ENCODE measurements at places on chromosomes 7 and 10.

GRCh38 chr10:132198068-132198370, 11.3 kb downstream of the DPYSL4 start:
- DNase-seq, result no peak

GRCh38 chr7:140358412-140359051, 39.8 kb downstream of the SLC37A3 start:
- no peak for DNase-seq

DNA sequence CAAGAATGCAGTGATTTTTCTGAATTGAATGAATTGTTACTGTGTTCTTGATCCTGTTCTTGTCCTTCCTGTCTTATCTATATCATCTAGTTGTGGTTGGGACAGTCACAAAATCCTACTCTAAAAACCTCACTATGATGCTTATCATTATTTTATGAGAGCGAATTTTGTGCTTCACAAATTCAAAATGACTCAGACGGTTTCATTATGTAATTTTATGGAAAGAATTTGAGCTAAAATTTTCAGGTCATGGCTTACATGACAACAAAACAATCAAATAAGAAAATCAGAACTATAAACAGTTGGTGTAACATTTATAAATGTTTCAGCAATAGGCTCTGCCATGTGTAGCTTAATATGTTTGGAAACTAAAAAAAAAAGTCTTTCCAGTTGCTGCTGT, 6.9 kb downstream of the PRKAR2B start:
- DNase-seq, result no peak

DNA sequence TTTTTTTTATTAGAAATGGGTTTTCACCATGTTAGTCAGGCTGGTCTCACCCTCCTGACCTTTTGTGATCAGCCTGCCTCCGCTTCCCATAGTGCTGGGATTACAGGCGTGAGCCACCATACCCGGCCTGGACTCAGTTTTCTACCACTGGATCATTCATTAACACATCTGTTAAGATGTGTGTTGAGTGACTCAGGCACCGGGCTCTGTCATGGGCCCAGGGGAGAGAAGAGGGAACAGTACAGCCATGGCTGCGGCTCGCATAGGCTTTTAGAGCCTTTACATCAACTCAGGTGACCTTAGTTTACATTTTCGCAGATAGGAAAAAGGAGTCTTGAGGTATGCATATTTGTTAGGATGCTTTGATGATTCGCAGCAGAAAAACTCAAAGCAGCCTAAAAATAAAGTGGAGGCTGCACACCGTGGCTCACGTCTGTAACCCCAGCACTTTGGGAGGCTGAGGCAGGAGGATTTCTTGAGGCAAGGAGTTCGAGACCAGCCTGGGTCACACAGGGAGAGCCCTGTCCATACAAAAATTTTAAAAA, 3.1 kb upstream of the ARPC1B start:
- no peak for DNase-seq

DNA sequence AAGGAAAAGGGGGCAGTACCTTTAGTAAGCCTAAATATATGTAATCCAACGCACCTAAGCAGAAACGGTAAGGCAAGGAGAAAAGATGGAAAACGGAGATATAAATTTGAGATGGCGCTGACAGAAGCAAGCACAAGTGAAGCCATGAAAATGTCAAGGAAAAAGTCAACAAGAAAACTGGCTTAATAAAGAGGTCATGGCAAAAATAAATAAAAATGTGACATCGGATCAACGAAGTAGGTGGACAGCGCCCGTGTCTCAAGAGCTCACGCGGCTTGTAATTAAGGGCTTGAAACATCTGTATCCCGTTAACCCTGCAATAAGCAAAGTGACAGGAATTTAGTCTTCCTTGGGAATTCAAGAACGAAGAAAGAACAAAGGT, 611 bp downstream of the NDUFA5 start:
- DNase-seq, result no peak

GRCh38 chr10:520402-520787, 169.1 kb downstream of the DIP2C start:
- DNase-seq, result no peak

DNA sequence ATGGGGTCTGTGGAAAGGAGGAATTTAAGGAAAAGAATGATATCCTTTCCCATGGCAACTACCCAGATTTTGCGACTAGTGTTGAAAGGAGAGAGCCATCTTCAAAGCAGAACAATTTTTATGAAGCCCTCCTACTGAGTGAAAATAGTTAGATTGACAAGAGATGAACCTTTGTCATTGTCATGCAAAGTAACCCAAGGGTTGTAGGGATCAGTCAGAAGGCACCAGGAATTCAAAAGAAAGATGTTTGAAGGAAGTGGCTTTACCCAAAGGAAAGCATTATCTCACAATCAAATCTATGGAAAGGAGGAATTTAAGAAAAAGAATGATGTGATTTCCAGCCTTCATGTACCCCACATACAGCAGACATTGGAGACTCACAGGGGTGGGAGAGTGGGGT, 544.4 kb downstream of the IPMK start:
- no peak for DNase-seq

DNA sequence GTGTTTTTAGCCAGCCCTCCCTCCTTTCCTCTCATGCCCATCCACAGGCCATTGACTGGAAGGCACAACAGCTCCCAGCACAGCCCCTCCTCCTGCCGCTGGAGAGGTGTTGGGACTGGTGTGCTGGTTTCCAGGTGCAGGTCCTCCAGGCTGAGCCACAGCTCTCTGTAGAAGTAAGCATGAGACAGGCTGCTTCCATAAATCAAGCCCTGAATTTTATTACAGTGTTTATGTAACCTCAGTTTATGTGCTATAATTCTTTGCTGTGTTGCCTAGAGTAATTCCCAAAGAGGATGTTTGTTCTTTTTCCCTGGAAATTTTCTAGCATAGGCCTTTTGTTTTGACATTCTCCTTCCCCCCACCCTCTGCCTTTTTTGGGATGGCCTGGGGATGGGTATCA, 445.8 kb downstream of the AUTS2 start:
- DNase-seq, result no peak

DNA sequence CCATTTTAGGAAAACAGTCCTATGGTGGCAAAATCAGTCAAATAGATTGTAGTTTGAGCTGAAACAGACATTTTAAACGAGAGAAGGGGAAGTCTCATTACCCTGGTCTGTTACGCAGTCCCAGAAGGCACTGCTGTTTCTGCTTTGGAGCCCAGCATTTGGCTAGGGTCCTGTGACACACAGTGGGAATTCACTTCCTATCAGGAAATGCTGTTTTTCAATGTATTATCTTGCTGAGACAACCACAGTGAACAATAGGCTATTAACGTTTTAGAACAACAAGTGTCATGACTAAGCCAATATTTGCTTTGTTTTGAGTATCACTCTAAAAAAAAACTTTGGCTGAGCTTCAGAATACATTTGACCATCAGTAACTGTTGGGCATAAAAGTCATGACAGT, 74.1 kb downstream of the ADD3 start:
- DNase-seq, result no peak

- no peak for DNase-seq
Measured at GRCh38 chr7:46764100-46764936, 817.6 kb downstream of the TNS3 start.

- DNase-seq, result no peak
Measured at GRCh38 chr7:73870041-73870492, 9.1 kb downstream of the TMEM270 start.

DNA sequence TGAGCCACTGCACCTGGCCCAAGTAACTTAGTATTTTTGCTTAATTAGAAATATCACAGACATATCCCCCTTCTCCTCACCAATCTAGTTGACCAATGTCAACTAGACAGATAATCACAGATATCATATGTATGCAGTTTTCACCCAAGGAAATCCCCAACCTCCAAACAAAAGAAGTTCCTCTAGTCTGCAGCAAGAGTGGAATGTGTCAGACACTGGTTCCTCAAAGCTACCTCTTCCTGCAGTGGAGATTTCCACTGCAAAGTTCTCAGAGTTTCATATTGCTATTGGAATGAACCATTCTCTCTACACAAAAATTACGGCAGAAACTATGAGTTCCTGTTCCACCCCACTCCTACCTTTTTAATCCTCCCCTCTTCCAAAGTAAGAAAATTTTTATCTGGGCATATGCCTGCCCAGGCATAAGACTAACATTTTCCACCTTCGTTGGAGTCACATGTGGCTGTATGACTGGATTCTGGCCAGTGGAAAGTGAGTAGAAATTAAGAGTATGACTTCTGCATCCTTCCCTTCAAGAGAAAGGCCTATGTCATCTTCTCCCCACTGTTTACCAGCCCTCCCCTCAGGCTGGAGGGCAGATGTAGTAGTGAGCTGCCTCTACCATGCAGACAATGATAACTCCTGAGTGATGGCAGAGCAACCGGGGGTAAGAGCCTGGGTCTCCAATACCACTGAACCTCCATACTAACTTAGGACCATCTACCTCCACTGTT, 103.0 kb downstream of the MYOF start:
- DNase-seq, result no peak

DNA sequence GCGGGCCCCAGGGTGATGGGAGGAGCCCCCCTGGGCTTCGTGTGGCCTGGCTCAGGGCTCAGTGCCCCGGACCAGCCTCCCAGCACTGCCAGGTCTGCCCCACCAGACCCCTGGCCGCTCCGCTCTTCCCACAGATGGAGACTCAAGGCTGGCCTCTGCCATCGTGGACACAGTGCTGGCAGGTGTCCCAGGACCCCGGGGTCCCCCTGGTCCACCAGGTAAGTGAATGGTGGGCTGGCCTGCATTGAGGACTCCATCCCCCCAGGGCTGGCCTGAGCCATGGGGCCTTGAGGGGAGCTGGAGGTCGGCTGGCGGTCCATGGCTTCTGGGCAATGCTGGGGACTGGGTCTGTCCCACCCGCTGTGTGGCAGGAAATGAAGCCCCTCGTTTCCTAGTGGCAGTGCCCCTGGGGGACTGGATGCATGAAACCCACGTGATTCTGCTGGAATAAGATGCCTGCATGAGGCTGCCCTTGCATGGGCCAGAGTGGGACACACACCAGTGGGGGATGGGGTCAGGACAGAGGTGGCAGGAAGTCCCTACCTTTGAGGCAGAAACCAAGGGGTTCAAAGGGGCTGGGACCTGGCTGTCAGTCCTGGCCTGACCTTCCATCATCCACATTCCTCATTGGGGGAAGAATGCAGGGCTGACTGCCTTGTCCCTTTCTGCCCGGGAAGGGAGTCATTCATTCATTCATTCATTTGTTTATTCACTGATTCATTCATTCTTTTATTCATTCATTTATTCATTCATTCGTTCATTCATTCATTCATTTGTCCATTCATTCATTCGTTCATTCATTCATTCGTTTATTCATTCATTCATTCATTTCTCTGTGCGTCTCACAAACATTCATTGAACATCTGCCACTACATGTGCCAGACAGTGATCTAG, 81.8 kb downstream of the MYL10 start:
- DNase-seq, result no peak

DNA sequence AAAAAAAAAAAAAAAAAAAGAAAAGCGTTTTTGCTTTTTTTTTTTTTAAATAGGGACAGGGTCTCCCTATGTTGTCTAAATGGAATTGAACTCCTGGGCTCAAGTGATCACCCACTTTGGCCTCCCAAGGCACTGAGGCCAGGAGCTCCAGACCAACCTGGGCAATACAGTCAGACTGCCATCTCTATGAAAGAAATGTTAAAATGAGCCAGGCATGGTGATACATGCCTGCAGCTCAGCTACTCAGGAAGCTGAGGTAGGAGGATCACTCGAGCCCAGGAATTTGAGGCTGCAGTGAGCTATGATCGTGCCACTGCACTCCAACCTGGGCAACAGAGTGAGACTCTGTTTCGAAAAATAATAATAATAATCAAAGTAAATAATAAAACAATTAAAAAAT, 16.5 kb upstream of the LMTK2 start:
- DNase-seq, result no peak

GRCh38 chr7:157768198-157768597, 431.4 kb downstream of the DNAJB6 start:
- no peak for DNase-seq

- DNase-seq, result no peak
Measured at GRCh38 chr7:94432817-94433216, 38.1 kb downstream of the COL1A2 start.

DNA sequence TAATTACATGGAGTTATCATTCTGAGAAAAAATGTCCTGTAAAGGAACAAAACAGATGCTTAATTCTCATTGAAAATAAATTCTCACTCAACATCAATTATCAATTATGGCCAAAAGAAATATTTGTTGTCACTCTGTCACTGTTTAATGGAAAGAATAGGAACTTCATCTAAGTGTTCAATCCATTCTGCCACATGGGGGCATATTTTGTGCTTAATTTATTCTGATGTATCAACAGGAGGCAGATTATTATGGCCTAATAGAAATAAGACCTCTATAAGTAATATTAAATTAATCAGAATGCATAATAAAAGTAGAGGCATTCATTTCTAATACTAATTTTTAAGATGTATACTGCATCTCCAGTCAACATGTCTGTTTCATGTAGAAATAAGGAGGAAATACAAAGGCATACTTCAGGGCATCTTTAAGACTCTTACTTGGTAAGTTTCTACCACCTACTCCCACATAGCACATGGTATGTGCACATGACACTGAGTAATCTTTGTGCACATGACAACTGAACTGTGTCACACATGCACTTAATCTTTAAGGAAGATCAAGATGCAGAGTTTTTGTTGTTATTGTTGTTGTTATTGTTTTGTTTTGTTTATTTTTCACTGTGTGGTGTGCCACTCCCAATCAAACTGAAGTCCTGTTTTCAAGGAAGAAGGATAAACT, 420.4 kb upstream of the SEMA3A start:
- DNase-seq, result no peak

DNA sequence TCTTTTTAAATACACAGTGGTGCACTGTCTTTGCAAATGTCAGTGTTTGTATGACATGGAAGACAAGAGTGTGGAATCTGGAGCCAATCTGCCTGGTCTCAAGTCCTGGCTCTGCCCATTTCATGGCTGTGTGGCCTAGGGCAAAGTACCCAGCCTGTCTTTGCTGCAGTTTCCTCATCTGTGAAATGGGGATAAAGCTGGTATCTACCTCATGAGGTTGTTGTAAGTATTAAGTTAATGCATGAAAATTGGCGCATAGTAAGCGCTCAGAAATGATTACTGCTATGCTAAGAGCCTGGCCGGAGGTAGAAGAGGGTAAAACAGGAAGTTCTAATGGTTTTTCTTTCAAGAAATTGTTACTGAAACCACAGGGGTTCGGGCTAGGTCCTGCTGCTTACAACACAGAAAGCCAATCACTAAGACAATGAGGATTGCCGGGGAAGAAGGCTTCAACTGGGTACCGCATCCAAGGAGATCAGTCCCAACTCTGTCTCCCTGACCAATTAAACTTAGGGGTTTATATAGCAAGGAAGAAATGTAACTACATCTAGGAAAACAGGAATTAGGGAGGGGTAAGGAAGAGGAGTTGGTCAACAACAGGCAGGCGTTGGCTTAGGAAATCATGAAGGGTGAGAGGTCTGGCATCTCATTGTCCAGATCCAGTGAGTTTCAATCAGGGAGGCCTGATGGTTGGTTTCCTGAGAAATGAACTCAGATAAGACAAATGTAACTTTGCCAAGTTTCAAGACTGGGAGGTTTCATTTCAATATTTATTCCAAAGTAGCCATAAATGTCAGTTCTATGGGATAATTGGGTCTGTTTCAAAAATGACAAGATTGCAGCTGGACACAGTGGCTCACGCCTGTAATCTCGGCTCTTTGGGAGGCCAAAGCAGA, 57.0 kb downstream of the CHST3 start:
- DNase-seq, result no peak

- DNase-seq, result no peak
Measured at GRCh38 chr7:124124201-124124600, 91.3 kb upstream of the TMEM229A start.
